Activated effector memory CD4-positive, alpha-beta T cell treated with Interleukin-2 at 50 U/mL for 16 hours (primary cell): ENCODE measurements at places on chromosomes 6 and 20.

GRCh38 chr6:167094820-167095637 lies 27.9 kb upstream of the CCR6 start:
- DNase-seq: no peak

DNA sequence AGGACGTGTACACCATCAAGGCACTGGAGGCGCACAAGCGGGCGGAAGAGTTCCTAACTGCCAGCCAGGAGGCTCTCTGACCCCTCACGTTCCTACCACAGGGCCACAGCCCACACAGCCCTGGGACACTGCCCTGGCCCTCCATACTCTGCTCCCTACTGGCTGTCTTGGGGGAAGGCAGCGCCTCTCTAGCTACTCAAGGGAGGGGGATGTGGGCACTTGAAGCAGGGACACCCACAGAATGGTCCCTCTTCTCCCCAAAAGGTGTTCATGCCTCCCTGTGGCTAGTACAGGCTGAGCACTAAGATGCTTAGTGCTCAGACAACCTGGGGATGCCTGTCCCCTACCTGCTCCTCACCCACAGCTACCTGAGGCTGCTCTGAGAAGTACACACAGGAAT lies 2.5 kb downstream of the MEA1 start:
- DNase-seq: no peak

GRCh38 chr20:2221921-2222320 lies 73.9 kb upstream of the TGM3 start:
- no peak for DNase-seq

DNA sequence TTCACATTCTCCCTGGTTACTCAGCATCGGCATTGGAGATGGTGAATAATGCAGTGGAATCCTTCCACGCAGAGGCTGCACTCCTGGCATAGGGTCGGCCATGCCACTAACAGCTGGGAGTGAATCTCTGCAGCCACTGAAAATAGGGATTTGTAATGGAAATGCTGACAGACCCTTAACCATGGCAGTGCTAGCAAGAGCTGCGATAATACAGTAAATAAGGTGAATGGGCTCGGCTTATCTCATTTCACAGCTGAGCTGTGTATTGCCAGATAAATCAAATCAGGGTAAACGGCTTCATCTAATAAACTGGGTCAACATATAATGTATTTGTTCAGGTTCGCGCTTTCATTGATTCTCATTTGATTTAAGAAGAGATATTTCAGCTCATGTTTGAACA lies 156.8 kb downstream of the SLC35B3 start:
- DNase-seq: no peak

DNA sequence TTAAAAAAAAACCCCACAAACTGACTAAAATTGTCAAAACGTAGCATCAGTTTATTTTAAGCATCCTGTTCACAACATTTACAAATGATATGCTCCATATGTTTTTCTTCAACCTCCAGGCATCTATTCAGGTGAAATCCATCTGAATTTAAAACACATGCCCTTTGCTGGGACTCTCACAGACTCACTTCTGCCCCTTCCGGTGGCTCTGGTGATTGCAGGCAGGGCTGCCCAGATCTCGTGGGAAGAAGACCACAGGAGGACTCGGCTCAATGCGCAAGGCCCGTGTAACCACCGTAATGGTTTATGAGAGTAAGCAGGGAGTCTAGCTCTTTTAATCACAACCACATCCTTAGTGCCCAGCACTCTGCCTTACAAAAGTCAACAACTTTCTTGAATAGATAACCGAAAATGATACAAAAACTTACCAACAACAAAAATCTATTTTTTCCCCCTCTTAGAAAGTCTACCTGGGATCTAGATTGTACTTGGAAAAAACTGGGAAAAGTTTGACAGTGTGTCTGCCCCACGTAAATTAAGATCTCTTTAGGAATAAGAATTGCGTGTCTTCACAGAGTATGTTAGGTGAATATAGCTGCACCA lies 139.1 kb downstream of the KIF16B start:
- DNase-seq: peak; percentile 2

GRCh38 chr6:157273756-157274470 lies 49.4 kb downstream of the TMEM242 start:
- DNase-seq: peak; percentile 55

DNA sequence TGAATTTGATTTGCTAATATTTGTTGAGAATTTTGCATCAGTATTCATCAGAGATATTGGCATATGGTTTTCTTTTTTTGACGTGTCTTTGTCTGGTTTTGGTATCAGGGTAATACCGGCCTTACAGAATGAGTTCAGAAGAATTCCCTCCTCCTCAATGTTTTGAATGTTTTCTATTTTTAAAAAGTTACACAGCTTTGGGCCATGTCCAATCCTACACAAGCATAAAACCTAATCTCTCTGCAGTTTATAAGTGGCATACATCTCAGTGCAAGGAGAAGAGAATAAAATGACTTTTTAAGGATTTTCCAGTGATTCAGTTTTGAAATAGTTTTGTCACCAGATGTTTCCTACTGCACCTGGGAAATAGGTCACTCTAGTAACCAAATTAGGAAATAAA lies 185.5 kb downstream of the COL12A1 start:
- DNase-seq: no peak

DNA sequence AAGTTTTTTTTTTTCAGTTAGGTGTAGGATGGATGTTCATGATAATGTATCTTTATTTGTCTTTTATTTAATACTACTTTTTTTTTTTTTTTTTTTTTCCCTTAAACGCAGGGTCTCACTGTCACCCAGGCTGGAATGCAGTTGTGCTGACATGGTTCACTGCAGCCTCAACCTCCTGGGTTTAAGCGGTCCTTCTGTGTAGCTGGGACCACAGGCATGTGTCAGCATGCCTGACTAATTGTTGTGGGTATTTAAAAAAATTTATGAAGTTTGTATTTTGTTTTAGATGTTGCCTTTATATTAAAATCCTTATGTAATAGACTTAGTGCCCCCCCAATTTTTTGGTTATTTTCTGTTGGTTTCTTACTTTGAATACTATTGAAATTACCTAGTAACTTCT lies 42.6 kb downstream of the NCOA3 start:
- DNase-seq: no peak

GRCh38 chr6:32369660-32370059 lies 2.0 kb downstream of the TSBP1 start:
- DNase-seq: no peak

GRCh38 chr6:116730513-116730912 lies 35.0 kb downstream of the FAM162B start:
- no peak for DNase-seq

DNA sequence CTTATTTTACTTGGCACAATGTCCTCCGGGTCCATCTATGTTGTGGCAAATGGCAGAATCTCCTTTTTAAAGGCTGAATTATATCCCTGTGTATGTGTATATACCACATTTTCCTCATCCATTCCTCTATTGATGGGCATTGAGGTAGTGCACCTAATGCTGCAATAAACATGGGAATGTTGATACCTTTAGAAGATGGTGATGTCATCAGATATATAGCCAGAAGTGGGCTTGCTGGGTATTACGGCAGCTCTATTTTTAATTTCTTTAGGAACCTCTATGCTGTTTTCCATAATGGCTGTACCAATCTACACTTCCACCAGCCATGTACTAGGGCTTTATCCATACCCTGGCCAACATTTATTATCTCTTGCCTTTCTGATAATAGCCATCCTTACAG lies 315.7 kb downstream of the FOXA2 start:
- DNase-seq: no peak

DNA sequence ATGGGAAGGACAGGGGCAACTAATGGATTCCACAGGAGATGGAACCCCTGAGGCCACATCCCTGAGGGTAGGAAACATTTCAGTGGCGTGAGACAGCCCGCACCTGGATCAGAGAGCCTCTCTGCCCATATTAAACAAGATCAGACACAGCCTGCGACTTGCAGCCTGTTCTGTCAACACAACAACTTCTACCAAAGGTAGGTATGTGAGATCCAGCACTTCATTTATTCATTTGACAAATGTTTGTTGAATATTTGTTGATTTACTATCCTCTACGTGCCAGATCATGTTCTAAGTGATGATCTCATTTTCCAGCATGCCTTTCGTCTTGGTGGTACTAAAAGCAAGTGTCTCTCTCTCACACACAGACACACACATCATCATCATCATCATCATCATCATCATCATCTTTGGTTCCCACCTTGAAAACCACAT lies 43.2 kb upstream of the NT5E start:
- no peak for DNase-seq

- no peak for DNase-seq
These were observed 19.3 kb upstream of the NEDD9 start for GRCh38 chr6:11251553-11252360.

GRCh38 chr6:41767112-41767833 lies 12.4 kb downstream of the FRS3 start:
- DNase-seq: no peak
